NCI-H748 treated with DMSO at 0.1 percent for 48 hours (cell line): ENCODE measurements at places on chromosomes 5 and 9.

DNA sequence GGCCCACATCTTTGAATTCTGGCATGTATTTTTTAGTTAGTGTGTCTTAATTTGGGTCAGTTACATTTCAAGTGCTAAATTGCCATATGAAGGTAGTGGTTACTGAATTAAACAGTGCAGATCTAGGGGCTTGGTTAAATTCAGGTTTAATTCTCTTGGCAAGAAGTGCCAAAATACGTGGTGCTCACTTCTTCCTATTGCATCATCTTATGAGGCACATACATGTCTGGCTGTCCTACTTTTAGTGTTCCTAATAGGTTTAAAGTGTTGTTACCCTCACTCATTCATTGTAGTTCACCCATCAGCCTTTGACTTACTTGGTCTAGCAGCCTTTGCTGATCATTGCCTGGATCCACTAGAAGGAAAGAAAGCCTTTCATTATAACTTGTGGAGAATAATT lies 59.5 kb downstream of the RPS6 start:
- no peak for DNase-seq

DNA sequence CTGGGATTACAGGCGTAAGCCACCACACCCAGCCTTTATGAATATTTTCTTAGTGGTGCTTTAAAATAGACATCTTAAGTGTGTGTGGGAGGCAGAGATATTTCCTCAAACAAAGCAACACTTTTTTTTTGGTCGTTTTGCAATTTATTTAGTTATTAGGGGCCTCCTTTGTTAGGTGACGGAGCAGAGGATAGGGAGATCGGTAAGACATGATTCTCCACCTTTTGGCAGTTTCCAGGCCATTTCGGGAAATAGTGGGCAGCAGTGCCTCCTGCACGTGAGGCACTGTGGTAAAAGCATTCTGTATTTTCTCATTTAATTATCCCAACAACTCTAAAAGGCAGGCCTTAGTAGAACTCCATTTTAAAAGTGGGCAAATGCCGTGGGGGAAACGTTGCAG lies 1.9 kb downstream of the OCLN start:
- DNase-seq, result no peak

- no peak for DNase-seq
These were observed 2.8 kb downstream of the MELK start for GRCh38 chr9:36575411-36575882.

DNA sequence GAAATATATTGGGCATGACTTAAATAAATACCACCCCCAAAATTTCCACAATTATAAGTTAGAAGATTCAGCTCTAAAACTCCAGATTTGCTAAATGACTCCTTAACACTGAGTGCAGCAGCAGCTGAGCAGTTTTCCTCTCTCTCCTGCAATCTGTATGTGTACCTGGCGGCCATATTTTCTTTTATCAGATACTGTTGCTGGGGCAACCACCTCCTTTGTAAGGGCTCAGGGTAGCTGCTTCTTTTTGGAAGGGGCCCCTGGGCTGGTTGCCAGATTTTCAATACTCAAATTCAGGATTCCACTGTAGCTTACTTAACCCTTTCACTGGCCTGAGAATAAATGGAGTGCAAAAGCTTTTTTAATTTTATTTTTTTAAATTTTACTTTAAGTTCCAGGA lies 197.0 kb downstream of the TAF11L14 start:
- DNase-seq, result peak; percentile 99

- no peak for DNase-seq
These were observed 263.5 kb downstream of the CWC27 start for GRCh38 chr5:65032250-65032649.

GRCh38 chr5:142644640-142645361 lies 41.1 kb downstream of the FGF1 start:
- DNase-seq, result no peak

DNA sequence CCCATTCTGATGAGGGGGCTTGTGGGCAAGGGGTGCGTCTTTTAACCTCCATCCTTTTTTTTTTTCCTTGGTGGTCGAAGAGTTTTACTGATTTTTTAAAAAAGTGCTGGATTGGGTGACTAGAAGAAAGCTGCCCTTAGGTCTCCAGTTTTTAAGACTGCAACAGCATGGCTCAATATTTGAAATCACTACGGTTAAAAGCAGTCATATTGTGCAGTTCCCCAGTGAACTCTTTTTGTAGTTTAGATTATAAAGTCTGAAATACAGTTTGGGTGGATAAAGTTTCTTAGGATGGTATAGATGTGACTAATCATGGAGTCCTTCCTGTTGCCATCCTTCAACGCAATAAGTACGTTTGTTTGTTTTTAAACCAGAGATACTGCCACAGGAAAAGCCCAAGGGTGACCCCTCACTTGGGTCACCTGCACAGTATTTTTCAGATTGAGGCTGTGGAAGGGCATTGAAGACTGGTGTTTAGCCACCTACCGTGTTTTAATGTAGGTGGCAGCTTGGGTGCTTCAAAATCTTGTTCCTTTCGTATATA lies 520 bp upstream of the DHFR start:
- DNase-seq, result no peak

- DNase-seq, result no peak
These were observed 127.8 kb downstream of the MED27 start for GRCh38 chr9:131951905-131952304.

GRCh38 chr5:114319821-114320220 lies 42.0 kb upstream of the KCNN2 start:
- no peak for DNase-seq

- no peak for DNase-seq
These were observed 38.3 kb downstream of the RXRA start for GRCh38 chr9:134364391-134365114.

- no peak for DNase-seq
These were observed 86.2 kb downstream of the TTC39B start for GRCh38 chr9:15220658-15221318.

- DNase-seq, result peak; percentile 30
These were observed 16.5 kb downstream of the ASS1 start for GRCh38 chr9:130461218-130461630.

DNA sequence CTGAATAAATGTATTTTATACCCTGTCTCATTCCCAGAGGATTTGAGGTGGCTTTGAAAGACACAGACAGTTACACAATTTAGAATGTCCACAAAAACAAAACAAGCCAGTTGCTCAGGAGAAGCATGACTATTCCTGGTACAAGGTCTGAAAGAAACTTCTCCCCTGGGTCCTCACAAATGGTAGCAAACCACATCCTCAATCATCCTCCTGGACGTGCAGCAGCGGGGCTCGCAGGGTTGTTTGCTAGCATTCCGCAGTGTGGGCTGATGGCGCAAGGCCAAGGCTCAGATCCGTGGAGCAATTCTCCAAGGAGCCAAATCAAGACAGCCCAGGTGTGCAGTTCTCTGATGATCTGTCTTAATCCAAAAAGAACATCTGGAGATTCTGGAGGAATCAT lies 210.3 kb downstream of the ACTL7B start:
- no peak for DNase-seq

GRCh38 chr5:143922718-143923117 lies 110.8 kb downstream of the HMHB1 start:
- DNase-seq, result no peak

DNA sequence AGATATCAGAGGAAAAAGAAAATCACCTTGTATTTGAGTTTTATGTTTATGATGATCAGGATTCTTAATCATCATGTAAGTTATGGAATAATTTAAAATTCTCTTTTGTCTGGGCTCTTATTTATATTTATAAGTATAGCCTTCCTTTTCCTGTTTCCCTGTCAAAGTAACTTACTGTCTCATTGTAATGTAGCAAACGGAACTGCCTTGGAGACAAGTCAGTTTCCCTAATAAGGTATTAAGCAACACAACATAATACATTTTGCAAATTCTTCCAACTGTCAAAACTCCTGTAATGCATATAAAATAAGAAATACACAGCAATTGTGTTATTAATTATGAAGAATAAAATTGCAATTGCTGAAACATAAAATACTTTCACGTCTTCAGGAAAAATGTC lies 463.2 kb downstream of the MAT2B start:
- no peak for DNase-seq

DNA sequence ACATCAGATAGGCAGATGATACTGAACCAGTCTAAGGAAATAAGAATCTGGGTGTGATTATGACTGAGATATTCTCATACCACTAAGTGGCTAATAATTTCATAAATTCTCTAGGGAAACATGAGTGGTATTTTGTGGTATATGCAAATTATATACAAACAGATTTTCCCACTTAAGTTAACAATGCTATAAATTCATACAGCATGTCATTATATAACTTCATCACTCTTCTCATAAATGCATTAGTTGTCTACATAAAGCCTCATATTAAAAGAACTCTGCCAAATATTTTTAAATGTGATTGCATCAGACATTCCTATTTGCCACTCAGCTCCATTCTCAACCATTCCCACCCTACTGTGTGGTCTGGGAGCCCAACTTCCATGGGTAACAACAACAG lies 226.5 kb downstream of the TLE1 start:
- no peak for DNase-seq

DNA sequence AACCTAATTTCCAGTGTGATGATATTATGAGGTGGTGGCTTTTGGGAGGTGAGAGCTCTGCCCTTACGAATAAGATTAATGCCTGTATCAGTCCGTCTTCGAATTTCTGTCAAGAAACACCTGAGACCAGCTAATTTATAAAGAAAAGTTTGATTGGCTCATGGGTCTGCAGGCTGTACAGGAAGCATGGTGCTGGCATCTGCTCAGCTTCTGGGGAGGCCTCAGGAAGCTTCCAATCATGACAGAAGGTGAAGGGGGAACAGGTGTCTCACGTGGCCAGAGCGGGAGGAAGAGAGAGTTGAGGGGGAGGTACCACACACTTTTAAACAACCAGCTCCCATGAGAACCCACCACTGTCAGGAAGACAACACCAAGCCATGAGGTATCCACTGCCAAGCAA lies 46.9 kb downstream of the C9orf50 start:
- no peak for DNase-seq

GRCh38 chr9:120366644-120367019 lies 213.3 kb downstream of the CDK5RAP2 start:
- DNase-seq, result no peak
